Stimulated activated CD4-positive, alpha-beta T cell treated with anti-CD3 and anti-CD28 coated beads, Interleukin-1b, Interleukin-23, amount 100 ng/mL, for 1 hour (primary cell): ENCODE measurements at places on chromosomes 6 and 20.

DNA sequence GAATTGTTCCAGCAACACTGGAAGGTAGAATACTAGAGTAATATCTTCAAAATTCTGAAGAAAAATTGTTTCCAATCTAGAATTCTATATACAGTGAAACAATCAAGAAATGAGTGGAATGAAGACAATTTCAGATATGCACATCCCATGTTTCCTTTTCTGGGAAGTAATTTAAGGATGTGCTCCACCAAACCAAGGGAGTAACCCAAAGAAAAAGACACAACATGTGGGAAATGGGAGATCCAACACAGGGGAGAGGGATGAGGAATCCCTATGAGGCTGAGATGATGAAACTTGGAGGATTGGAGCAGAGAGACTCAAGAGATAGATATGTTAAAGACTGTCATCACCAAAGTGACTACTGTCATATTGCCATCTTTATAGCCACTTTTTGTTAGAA lies 9.8 kb upstream of the RNF24 start:
- no peak for DNase-seq

DNA sequence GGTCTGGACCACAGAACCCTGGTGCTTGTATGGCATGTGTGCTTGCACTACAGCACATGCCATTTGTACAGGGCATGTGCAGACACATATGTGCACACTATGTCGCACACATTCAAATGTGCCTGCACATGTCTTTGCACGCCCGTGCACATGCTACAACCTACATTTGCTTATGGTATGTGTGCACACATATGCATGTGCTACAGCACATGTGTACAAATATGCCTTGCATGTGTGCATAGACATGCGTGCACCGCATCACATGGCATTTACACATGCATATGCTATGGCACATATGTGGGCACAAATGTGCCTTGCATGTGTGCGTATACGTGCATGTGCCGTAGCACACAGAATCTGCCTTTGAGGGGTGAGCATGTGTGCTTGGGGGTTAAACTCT lies 90.5 kb downstream of the DHX35 start:
- no peak for DNase-seq

DNA sequence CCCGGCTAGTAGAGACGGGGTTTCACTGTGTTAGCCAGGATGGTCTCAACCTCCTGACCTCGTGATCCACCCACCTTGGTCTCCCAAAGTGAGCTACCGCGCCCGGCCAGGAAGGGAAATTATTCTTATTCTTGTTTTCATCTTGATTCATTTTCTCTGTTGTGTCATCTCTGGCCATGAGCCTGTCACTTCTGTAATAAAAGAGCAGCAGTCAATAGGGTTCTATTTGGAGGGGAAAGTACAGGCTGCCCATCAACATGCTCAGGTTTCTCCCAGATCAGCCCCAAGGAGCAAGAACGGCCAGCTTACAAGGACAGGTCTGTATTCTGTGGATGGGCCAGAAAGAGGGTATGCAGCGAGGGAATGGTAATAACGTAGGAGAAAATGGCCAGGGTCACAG lies 345.0 kb downstream of the PREX1 start:
- DNase-seq, result no peak

DNA sequence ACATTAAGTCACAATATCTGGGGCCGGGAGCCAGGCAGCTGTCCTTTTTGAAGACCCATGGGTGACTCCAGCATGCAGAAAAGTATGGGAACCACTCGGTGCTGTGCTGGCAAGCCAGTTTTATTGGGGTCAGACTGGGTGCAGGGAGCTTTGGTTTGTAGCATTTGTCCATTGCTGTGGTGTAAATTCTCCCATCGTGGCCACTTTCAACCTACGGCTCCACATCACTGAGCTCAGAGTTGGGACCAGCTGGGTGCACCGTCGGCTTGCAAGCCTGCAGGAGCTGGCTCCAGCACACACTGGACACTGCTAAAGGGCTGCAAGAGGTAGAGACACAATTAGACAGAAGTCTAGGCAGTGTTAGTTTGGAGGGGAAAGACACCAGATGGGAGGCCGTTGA lies 66.9 kb downstream of the SYNJ2 start:
- DNase-seq, result no peak

DNA sequence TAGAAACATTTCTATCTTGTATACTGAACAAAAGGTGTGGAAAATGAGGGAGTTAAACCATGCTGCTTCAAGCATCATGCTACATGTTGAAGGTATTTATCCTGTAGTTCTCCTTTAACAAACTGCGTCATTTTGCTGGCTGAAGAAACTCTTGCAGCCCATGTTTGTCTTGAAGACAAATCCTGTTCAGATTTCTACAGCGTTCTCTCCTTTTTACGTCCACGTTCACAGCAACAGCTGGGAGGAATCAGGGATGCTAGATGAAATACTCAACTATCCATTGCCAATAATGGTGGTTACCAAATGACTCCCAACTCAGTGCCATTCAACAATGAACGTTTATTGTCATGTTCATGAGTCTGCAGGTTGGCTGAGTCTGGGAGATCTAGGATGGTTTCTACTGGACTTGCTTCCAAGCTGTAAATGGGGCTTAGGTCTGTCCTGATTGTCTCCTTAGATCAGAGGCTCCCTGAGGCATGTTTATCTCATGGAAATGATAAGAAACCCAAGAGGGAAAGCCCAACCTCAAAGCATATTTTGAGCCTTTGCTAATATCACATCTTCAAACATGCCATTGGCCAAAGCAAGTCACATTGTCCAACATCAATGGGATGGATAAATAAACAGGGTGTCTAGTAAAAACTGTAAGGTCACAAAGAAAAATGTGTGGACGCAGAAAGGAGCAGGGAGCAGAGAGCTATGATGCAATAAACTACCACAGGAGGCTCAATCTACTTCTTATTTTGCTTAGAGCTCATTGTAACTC lies 2.7 kb upstream of the PLCB1 start:
- DNase-seq, result no peak

GRCh38 chr20:32527052-32527446 lies 58.1 kb downstream of the NOL4L start:
- DNase-seq, result no peak
